ENCODE measurements at places on chromosomes 16 and 17.

- DNase-seq: no peak
Observed at GRCh38 chr16:89216315-89217137, 977 bp upstream of the ZNF778 start.

DNA sequence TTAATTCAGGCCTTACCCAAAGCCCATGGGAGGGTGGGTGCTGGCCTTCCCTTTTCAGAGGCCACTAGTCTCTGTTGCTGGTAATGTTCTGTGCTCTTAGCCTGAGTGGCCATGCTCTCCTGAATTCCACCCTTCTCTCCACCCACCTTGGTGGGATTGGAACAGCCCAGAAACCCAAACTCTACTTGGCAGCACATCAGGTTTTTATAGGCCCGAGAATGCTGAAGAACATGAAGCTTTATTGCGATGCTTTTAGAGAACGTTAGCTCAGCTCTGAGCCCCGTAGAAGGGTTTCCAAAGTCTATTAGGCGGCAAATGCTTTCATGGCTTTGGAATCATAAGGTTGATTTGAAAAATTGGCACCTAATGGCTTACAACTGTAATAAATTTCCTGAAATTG, 209.3 kb downstream of the MSI2 start:
- no peak for DNase-seq

DNA sequence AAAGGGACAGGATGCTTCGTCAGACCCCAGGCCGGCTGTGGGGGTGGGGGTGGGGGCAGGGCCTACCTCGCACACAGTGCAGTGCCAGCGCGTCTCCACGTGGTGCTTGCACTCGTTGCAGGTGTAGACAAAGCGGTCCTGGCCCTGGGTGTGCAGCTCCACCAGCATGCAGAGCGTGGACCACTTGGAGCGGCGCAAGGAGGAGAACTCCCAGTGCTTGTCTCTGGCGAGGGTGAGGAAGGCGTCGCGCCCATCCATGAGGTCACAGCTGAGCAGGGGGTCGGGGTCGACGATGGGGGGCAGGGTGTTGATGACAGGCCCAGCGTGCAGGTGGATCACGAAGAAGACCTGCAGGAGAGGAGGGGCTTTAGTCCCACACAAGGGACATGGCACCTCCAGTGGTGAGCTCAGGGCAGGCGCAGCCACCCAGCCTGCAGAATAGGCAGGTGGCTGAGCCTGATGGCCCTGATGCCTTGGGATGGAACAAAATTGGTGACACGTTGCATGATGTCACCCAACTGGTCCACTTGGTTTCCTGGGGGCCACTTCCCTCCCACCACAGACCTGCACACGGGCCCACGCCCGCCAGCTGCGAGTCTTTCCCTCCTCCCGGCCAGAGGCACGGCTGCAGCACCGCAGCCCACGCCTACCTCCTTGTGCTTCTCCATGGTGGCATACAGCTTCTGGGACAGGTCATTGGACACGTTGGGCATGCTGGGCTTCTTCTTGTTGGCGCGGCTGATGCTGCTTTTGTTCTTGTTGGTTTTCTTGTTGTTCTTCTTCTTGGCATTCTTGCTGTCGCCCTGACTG, 14.0 kb upstream of the TRAP1 start:
- DNase-seq: no peak

- DNase-seq: no peak
Observed at GRCh38 chr17:343211-343610, 9.4 kb downstream of the RPH3AL start.

DNA sequence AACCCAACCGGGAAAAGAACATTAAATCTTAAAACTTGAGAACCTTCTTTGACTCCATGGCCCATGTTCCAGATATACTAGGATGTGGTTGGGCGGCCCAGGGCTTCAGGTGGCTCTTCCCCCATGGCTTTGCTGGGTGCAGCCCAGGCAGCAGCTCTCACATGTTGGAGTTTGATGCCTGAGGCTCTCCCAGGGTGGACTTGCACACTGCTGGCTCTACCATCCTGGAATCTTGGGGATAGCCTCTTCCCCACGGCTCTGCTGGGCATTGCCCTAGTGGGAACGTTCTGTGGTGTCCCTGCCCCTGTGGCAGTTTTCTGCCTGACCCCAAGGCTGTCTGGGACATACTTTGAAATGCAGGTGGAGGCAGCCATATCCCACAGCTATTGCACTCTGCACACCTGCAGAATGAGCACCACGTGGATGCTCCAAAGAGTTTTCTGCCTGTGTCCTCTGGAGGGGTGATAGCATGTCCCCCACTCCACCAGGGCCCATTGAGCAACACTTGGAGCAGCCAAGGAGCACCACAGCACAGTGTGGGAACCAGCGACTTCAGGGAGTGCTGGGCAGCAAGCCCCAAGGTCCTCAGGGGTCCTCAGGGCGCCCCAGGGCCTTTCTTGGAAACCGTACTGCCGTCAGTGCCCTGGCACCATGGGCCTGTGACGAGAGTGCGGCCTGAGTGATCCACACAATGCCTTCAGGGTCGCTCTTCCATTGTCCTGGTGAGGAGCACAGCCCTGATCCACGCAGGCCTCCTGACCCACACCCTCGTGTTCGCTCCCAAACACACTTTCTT, 70.8 kb downstream of the GOSR1 start:
- DNase-seq: no peak

DNA sequence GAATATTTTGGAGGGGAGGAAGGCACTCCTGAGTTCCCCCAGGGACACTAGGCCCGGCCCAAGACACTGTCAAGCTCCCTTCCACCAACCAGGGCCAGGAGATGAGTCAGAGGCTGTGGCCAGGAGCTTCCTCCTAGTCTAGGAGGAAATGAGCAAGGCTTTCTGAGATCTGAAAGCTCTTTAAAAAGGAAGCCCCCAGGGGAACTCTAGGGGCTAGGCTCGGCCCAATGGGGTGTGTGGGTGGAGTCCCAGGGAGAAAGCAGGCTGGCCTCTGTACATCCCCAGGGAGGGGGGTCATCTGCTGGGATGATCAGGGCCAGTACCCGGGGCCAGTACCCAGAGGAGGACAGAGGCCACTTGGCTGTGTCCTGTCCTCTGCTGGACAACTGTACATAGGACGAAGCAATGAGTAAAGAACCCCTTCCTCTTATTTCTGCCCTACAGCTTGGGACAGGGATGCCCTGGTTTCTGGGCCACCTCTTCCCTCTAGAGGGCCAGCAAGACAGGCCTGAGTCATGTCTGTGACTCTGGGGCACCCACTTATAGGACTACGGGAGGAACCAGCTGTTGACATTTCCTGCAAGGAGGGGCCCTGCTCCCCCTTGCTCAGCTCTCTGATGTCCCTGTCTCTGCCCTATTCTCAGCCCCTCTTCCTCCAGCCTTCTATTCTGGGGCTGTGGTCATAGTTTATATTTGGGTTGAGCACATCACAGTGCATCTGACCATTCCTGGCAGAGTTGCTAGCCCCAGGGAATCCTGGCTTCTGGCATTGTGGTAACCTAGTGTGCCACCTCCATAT, 2.7 kb downstream of the FHOD1 start:
- DNase-seq: no peak

- no peak for DNase-seq
Observed at GRCh38 chr17:19247473-19247872, 10.3 kb downstream of the EPN2 start.

GRCh38 chr17:26792486-26792885, 501.4 kb upstream of the WSB1 start:
- DNase-seq: no peak

DNA sequence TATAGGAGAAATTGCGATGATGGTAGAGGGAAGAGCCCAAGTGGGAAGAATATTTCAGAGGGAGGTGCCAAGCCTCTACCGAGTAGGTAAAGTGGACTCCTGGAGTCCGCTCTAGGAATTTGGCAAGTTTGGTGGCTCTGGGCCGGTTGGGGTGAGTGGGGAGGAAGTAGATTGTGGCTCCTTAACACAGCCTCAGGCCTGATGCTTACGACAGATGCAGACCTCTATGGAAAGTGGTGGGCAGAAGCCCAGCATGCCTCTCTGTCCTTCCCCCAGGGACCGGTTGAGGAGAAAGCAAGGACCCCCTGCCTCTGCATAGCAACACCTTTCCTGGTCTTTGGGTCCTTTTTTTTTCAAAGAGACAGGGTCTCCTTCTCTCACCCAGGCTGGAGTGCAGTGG, 55.9 kb upstream of the SIAH1 start:
- DNase-seq: no peak

DNA sequence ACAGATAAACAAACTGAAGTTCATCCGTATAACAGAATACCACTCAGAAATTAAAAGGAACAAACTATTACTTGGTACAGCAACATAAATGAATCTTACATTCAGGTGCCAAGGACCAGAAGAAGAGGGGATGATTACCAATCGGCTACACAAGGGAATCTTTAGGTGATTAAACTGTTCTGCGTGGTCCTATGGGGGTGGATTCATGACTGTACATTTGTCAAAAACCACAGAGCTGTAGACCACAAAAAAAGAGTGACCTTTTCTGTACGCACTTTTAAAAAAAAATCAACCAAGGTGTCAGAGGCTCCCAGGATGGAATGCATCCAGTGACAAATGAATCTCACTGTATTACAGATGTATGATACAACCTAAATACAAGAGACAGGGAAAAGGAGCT, 110.8 kb downstream of the CDYL2 start:
- no peak for DNase-seq

DNA sequence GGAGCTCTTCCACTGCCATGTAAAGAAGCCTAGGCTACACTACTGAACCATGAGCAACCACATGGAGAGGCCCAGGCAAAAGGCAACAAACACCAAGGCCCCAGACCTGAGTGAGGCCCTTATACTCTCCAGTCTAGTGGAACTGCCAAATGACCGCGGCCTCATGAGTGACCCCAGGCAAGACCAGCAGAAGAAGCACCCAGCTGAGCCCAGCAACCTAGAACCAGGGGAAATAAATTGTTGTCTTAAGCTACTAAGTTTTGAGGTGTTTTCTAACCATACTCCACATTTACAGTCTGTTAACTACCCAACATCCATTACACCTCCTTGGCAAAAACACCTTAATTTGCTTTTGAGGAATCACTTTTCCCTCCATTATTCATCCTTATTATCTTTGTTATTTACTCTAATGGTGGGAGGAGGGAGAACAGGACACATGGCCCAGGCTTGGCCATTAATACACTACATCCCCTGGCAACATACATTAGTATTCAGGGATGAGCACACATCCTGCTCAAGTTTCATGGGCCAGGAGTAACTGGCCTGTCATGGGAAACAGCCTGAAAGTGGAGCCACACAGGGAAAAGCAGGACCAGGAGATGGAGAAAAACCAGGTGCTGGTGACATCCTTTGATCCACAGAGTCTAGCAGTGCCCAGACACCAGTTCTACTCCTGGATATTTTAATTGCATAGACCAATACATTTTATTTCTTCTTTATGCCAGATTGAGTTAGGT, 26.2 kb downstream of the SLC39A11 start:
- no peak for DNase-seq

DNA sequence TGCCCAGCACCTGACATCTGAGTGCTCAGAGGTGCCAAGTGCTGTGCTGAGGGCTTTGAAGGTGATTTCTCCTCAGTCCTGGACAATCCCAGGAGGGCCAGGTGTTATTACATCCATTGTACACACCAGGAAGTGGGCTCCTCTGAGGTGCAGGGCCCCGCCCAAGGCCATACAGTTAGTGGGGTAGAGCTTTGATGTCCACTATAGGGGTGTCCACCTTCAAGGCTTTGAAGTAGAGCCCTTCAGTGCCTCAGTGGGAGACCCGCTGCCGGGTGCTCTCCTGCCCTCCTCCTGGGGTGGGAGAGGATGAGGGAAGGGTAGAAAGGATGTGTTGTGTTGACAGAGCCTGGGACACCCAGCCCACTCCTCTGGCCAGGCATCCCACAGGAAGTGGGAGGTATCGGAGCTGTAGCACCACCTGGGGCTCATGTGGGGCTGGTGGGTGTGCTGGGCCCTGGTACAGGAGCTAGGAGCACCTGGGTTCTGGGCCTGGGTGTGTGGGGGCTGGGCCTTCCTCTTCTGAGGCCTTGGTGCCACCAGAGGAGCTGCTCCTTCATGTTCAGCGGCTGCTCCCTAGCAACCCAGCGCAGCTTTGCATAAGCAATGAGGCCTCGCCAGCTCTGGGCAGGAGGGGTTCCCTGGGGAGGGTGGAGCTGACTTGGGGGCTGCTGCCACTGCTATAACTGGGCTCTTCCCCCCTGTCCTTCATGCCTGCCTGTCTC, 7.4 kb downstream of the LASP1 start:
- no peak for DNase-seq

GRCh38 chr17:65438708-65439294, 122.6 kb downstream of the AXIN2 start:
- DNase-seq: no peak

- DNase-seq: peak; percentile 23
Observed at GRCh38 chr17:42618442-42619150, 9.1 kb downstream of the TUBG1 start.

- DNase-seq: no peak
Observed at GRCh38 chr17:2692781-2693135, 18.8 kb downstream of the CLUH start.

GRCh38 chr17:17537311-17538099, 41.3 kb upstream of the RASD1 start:
- DNase-seq: no peak

DNA sequence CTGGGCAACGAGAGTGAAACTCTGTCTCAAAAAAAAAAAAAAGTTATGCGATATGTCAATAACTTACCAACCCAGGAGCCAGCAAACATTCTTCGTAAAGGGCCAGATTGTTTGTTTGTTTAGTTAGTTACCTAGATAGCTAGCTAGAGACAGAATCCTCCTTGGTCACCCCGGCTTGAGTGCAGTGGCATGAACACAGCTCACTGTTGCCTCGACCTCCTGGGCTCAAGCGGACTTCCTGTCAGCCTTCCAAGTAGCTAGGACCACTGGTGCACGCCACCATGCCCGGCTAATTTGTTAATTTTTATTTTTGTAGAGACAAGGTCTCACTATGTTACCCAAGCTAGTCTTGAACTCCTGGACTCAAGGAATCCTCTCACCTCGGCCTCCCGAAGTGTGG, 113.0 kb downstream of the LITAF start:
- no peak for DNase-seq

GRCh38 chr17:82553210-82553930, 33.8 kb downstream of the FOXK2 start:
- no peak for DNase-seq

DNA sequence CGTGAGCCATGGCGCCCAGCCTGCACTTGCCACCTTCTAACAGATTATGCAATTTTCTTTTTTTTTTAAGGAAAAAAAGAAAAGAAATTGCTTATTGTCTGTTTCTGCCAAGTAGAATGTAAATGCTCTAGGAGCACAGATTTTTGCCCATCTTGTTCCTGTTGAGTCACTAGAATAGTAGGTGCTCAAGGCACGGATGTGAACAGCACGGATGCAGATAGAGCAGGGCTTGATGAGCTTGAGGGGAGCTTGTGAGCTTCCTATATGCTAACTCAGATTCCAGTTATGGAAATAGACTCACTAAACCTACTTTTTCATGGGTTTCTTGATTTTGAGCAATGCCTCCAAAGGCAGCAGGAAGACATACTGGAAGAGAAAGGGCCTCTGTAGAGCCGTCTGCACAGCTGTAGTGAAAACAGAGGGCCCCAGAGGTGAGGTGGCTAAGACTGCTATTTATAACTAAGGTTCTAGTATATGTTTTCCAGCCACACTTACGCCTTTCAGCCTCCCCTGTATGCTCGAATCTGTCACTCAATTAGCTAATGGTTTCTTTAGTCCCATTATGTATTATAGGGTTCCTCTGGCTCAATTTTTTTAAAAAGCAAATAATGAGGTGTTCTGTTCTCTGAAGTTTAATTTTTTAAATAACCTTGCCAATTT, 72.8 kb downstream of the WWP2 start:
- no peak for DNase-seq

Data from NCI-H187 treated with DMSO at 0.1 percent for 48 hours (cell line).